ENCODE measurements at places on chromosomes 3 and 15.

DNA sequence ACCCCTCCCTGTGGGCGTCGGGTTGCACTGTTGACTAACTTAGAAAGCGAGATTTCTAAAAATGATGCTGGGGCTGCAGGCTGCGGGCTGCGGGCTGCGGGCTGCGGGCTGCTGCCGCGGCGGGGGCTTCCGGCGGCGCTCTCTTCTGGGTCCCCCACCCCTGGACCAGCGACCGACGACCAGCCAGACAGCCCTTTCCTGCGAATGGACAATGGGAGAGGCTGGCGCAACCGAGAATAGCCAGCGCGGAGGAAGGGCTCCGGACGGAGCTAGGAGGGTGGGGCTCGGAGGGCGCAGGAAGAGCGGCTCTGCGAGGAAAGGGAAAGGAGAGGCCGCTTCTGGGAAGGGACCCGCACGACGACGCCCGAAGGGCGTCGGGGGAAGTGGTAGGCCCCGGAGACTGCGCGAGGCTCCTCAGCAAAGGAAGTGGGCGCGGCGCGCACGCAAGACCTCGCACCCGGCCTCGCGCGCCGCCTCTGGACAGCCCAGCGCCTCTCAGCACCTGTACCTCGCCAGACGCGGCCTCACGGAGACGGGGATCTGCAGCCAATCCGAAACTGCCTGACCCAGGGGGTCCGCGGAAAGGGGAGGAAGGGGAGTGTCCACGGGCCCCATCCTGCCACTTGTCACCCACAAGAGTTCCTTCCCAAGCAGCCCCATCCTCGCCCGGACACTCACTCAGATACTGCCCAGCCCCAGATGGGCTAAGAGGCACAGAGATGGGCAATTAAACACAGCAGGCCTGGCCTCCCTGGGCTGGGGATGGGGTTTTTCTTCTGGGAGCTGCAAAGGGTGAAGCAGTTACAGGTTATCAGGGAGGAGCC, 70.7 kb downstream of the SLC12A8 start:
- no peak for DNase-seq

DNA sequence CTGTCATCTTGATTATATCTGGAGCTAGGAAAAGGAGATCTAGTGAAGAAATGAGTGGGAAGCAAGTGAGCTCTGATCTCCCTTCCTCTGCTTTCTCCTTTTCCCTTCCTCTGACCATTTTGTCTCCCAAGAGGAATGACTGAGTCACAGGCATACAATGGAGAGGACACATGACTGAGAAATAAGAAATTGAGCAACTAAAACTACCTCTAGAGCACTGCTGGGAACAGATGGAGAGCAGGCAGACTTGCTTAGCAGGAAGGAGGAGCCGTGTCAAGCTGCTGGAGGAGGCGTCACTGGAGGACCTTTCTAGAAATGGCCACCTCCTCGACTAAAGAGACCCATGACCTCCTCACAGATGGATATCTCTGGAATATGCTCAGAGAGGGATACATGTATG, 66.9 kb upstream of the MYO5C start:
- no peak for DNase-seq

DNA sequence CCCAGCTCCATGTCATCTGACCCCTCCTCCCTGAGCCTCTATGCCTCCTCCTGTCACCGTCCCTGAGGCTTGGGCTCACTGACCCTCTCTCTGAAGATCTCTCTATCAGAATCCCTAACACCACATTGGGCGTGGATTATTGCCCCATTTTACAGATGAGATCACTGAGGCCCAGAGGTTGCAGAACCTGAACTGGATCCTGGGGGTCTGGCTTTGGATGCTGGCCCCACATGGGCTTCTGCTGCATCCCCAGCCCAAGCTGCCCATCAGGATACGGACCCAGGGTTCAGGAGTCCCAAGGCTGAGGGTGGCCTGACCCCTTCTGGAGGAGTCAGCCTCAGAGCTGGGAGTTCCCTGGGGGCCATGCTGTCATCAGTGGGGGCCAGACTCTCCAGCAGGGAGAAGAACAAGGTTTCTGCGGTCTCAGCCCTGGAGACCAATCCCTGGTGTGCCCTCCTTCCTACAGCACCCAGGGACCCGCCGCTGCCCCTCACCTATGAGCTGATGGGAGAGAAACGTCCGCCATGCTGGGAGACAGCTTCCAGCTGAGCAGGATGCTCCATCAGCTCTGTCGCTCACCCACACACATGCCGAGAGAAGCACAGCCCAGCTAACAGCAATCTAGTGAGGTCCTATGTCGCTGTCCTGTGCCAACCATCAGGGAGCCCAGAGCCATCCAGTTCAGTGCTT, 273.1 kb downstream of the UACA start:
- no peak for DNase-seq

DNA sequence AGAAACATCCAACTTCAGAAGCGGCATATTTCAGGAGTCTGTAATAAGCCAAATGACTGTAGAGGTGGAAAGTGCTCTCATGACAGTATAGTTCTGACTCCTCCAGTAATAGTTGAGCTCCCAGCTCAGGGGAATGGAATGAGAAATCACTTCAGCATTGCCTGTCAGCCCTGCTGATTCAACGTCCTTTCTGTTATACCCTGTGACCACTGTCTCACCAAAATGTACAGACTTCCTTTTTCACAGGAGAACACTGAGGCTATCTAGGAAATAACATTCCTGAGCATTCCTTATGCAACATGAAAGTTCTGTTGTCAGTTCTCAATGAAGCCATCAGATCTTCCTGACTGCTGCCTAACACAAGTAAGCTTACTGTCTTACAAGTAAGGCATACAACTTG, 284.5 kb upstream of the MME start:
- peak; percentile 98 for DNase-seq

DNA sequence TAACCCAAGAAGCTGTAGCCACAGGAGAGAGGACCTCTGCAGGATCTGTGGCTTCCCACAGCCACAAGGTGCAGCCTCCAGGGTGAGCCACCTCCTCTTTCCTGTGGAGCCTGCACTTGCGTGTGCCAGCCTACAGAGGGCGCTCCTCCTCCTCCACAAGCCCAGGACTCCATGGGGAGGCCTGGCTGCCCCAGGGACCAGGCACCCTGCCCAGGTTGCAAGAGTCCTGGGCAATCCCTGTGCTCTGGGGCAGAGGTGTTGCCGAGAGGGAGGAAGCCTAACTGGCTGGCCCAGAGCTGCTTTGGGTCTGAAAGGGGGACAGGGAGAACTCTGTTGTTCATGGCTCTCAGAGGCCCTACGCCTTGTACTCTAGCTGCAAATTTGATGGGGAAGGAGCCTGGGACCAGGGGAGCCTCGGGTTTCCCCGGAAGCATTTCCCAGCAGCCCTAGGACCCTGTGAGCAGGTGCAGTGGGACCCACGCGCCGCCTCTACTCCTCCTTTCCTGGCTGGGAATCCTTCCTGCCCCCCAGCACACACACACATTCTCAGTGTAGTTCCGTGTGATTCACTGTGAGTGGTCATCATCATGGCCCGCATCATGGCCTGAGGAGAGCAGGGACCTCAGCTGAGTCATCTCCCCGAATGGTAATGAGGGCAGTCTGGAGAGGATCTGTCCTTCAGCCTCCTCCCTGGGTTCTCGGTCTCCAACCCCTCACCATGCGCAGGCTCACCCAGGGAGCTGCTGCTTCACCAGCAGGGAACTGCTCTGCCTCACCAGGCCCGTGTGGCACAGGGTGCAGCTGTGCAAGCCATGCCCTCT, 24.3 kb downstream of the TBC1D21 start:
- peak; percentile 66 for DNase-seq

DNA sequence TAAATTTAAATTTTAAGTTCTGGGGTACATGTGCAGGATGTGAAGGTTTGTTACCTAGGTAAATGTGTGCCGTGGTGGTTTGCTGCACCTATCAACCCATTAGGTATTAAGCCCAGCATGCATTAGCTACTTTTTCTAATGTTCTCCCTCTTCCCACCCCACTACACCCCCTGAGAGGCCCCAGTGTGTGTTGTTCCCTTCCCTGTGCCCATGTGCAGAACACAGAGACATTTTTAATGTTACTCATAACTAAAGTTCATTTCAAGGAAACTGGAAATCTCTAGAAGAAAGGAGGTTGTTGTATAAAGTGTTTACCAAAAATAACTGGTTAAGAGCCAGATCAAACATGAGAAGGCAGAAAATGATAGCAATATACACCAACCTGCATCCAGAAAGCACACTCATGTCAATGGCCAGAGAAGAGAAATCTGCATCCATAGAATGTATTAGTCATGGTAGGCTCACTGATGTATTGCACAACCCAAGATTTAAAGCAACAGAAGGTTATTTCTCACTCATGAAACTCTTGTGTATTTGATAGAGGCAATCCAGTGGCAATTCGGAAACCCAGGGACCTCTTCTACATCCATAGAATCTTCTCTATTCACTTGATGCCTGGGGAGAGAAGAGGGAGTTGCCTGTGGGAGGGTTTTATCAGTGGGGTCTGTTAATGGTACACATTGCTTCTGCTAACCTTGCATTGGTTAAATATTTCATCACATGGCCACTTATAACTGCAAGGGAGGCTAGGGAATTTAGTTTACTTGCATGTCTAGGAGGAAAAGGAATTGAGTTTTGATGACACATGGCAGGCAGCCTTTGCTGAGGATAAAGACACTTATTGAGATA, 321.9 kb upstream of the RASGRP1 start:
- no peak for DNase-seq

DNA sequence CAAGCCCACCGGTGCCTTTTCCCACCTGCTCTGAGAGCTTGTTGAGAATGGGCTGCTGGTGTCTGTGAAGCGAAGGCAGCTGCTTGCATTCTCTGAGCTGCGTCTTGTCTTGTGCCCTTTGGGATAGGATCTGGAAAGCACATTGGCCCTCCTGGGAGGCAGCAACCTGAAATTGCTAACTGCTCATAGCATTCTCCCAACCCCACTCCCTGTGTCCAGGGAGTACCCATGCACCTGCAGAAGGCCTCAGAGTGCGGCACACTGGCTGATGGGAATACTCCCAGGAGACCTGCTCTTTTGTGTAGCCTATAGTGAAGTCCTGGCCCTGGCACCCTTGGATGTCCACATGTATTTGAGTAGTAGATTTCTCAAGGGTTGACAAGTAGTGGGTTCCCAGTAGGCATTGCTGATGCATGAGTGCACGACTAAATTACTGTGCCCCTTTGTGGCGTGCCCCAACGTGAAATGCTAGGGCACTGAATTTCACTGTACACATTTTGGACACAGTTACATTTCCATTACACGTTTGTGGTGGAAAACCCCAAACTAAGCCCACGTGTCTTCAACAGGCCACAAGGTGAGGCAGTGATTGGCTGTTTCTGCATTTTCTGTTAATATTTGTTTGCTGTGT, 3.7 kb downstream of the EPHB1 start:
- DNase-seq, result no peak

GRCh38 chr3:178482981-178483380, 53.3 kb upstream of the KCNMB2 start:
- no peak for DNase-seq

GRCh38 chr3:174102866-174103265, 705.3 kb downstream of the NLGN1 start:
- no peak for DNase-seq

All from non-pigmented ciliary epithelial cell (primary cell).